ENCODE measurements at places on chromosomes 3 and 15.

GRCh38 chr15:78083186-78083585, 5.7 kb upstream of the TBC1D2B start:
- no peak for DNase-seq

GRCh38 chr3:181917027-181917426, 205.3 kb downstream of the SOX2 start:
- DNase-seq = no peak

DNA sequence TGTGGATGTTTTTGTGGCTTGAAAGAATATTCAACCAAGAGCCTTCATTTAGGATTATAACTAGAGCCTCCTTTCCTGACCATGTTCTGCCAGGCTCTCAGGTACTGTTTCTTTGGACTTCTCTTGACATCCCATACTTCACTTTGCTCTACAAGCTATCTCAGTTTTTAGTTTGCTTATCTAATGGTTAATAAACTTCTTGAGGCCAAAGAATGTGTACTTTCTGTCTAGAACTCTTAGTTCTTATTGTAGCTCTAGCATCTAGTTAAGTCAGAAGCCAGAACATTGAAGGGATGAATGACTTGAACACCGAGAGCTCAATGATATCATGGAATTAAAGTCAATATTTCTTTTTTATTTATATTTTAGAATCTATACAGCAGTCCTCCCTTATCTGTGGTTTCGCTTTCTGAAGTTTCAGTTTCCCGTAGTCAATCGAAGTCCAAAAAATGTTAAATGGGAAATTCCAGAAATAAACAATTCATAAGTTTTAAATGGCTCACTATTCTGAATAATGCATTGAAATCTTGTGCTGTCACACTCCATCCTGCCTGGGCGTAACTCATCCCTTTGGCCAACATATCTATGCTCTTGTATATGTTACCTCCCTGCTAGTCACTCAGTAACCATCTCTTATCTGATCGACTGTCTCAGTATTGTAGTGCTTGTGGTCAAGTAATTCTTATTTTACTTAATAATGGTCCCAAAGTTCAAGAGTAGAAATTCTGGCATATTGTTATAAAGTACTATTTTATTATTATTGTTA, 368.6 kb upstream of the RBMS3 start:
- no peak for DNase-seq

GRCh38 chr3:83934192-83935021, 1024.4 kb upstream of the CADM2 start:
- DNase-seq = peak; percentile 71

- no peak for DNase-seq
Observed at GRCh38 chr3:30638685-30639412, 32.4 kb downstream of the TGFBR2 start.

DNA sequence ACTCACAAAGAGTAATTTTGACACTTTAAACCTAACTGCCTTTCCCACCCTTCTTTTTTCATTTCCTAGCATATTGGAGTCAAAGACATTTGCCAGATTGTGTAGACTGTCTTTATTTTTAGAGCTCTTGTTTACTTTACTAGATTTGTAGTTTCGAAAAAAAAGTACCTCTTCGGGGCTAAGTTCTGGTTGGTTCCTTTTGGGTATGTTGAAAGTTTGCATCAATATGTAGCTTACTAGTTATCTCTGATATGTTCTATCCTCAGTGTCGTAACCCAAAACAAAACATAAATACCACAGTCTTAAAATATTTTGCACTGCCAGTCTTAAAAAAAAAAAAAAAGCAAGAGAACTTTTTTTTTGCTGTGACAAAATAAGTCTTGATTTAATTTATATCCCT, 52.2 kb downstream of the REC114 start:
- no peak for DNase-seq

DNA sequence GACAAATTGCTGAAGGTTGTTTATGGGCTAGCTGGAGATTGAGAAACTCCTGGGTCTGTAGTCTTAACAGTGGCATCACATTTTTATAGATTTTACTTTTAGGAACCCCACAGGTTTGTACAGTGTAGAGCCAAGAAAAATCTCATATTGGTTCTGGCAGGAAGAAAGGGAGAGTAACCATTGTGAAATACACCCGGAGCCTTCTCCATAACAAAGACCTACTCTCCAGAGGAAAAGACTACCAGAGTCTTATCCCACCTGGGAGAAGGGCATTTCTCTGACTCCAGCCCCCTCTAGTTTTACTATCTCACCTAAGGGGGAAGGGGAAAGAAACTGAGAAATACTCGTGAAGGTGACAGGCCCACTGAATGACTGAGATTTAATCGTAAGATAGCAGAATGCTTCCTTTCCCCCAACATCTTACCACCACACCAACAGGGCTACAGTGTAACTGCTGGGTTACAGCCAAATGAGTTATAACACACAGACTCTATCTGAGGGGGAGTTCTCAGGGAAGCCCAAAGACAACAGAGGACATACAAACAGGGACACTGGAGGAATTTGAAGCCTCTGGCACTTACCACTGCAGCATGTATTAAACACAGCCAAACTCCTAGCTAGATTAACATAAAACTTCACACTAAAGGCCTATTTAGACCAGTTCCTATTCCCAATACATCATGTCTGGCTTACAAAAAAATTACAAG, 56.1 kb downstream of the SYN2 start:
- DNase-seq = no peak

- DNase-seq = no peak
Observed at GRCh38 chr3:82814660-82815059, 1053.2 kb upstream of the GBE1 start.

- DNase-seq = no peak
Observed at GRCh38 chr3:41290736-41291135, 91.4 kb downstream of the CTNNB1 start.

DNA sequence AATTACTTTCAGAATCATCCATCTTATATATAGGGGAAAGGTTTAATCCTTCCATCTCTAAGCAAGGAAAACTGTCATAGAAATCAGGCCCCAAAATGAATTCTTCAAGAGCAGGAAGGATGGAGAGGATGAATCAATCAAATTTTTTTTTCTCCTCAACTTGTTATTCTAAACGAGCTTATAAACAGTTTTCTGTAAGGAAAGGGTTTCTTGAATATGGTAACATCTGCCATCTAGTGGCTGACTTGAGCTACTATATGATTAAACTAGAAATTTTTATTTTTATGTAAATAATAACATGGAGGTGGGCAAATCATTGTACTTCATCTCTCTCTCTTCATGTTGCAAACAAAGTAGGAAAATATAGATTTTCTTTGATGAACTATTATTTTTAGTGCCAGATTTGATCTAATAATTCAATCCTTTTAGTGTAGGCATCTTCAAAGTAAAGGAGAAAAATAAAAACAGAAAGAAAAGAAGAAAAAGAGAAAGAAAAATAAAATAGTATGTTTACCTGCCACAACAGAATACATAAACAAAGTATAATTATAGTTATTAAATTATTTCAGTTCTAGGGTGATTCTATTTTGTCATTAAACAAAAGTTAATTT, 146.6 kb downstream of the SERPINI1 start:
- DNase-seq = peak; percentile 63
